ENCODE measurements at places on chromosomes 11 and 22.

DNA sequence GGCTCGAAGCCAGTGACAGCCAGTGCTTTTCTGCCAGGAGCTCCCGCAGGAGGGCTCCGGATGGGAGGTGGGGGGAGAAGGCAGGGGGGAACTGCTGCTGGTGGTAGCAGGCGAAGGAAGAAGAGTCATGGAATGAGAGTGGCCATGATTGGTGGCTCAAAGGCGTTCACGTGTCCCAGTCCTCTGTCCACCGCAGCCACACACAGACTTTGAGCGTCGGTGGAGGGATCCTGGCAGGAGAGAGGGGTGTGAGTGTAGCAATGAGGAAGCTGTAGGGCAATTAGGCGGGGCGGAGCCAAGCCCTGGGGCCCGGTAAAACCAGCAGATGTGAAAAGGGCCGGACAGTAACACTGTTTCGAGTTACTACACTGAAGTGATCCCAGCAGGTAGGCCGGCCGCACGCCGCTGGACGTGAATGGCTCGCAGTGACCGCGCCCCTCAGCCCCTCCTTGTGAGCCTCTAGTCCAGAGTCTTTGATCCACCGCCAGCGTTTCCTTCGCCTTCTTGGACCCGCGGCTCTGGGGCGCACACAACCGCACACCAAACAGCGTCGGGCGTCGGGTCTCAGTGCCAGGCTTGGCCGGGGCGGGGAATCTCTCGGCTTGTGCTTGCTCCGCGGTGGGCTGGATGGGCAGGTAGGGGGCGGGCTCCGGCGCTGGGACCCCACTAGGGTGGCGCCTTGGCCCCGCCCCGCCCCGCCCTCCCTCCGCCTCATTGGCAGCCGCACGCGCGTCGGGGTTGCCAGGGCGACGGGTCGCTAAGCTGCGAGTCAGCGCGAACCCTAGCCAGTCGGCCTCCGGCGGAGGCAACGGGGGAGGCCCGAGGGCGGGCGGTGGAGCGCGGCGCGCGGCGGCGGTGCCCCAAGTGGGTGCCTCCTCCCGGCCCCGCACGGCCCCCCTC lies at the start of gene LRRC10B:
Gene LRRC10B, plus strand, starts transcription at position 788 of the 900 bp plus-strand sequence. CDS start 250 bp downstream, outside the sequence.
- DNase-seq, result peak; percentile 64

DNA sequence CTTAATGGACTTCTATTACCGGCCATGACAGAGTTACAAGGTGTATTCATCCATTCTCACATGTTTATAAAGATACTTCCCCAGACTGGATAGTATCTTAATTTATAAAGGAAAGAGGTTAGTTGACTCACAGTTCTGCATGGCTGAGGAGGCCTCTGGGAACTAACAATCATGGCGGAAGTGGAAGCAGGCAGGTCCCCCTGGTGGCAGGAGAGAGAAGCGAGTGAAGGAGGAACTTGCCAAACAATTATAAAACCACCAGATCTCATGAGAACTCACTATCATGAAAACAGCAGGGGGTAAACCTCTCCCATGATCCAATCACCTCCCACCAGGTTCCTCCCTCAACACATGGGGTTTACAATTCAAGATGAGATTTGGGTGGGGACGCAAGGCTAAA lies 170.0 kb upstream of the PDGFD start:
- DNase-seq, result peak; percentile 6

GRCh38 chr11:123034597-123034996 lies 27.3 kb downstream of the HSPA8 start:
- no peak for DNase-seq

GRCh38 chr11:82750643-82751139 lies 17.0 kb upstream of the FAM181B start:
- DNase-seq, result peak; percentile 12

GRCh38 chr11:120027546-120028180 lies 110.2 kb downstream of the TRIM29 start:
- no peak for DNase-seq

- DNase-seq, result no peak
These were observed 73.3 kb downstream of the MYO7A start for GRCh38 chr11:77201370-77201769.

DNA sequence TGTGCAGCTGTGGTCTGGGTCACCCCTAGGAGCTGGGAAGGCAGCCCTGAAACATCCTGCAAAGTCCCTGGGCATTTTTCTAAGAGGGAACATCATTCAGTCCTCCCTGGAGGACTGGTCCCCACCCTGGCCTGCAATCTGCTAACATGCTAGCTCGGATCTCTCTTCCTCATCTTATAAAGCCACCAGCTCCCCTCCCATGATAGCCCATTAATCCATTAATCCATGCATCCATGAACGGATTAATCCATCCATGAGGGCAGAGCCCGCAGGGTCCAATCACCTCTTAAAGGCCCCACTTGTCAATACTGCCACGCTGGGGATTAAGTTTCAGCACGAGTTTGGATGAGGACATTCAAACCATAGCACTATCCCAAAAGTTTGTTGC lies 12.1 kb downstream of the PRG3 start:
- no peak for DNase-seq

GRCh38 chr22:23119494-23120414 lies 22.0 kb downstream of the RSPH14 start:
- peak; percentile 61 for DNase-seq

DNA sequence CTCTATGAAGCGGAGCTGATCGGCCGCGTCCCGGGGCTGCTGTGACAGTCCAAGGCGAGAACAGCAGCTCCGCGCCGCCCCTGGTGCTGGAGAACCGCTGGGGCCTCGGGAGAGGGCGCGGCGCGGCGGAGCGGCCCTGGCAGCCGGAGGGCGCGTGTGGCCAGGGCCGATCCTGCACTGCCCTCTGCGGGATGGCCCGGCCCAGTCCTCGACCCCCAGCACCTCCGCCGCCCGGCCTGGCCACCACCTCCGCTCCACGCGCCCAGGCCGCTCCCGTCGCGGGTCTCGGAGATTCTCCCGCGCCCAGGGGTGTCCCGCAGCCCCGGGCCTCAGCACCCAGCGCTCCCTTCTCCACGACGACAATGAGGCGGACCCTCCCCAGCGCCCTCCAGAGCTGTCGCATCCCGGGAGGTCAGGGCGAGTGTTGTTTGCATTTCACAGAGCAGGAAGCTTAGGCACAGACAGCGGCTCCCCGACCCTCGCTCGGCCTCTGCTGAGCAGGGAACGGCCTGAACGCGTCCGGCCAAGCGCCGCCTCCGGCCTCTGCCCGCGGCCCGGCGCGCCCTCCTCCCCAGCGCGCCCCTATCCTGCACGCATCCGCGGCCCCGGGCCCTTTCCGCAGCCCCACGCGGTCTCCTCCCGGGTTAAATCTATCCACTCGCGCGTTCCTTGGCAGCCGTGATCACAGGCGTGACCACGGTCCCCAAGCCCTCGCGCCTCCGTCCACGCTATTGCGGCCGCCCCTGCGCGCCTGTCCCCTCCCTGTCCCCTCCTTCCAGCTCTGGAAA lies 109.7 kb downstream of the WNT7B start:
- DNase-seq, result no peak

DNA sequence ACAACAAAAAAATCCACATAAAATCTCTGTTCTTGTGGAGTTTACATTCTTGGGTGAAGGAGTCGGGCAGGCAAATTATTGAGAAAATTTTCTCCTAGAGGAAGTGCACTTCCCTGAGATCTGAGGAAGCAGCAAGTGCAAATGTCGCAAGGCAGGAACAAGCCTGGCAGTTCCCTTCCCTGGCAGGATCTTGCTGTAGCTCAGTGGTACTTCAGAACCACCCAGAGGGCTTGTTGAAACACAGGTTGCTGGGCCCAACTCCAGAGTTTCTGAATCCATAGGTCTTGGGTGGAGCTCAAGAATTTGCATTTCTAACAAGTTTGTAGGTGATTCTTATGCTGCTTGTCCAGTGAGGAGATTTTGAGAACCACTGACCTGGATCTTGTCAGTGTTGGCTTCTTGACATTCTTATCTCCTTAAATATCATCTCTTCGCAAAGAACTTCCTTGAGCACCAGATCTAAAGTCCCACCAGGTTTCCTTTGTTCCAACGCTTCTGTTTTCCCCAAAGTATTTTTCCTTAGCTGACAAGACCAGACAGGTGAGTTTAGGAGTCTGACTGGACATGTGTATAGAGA lies 9.6 kb downstream of the QSER1 start:
- no peak for DNase-seq

DNA sequence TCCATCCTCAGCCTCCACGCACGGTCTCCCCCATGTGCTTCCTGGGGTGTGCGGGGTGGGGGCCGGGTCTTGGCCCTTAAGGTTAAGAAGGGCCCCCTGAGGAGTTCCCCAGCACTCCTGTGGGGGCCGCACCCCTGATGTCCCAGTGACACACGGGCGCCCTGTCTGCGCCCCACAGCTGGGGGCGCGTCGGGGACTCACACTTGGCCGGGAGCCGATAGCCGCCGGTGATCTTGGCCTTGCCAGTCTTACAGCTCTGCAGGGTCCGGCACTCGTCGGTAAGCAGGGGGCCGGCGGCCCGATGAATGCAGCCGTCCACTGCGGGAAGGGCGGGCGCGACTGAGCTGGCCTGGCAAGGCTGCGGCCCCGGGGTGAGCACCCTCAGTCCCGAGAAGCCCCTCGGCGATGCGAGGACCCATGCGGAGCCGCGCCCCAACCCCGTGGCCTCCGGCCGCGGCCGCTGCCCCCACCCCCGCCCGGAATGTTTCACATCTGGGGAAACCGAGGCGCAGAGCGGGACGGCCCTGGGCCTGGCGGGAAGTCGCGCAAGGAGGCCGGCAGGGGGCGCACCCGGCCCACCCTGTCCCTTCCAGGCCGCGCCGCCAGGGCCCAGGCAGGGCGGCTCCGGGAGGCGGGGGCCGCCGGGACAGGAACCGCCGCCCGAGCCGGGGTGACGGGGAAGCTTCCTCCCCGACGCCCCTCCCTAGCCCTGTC lies 13.9 kb downstream of the OTUB1 start:
- DNase-seq, result peak; percentile 79

DNA sequence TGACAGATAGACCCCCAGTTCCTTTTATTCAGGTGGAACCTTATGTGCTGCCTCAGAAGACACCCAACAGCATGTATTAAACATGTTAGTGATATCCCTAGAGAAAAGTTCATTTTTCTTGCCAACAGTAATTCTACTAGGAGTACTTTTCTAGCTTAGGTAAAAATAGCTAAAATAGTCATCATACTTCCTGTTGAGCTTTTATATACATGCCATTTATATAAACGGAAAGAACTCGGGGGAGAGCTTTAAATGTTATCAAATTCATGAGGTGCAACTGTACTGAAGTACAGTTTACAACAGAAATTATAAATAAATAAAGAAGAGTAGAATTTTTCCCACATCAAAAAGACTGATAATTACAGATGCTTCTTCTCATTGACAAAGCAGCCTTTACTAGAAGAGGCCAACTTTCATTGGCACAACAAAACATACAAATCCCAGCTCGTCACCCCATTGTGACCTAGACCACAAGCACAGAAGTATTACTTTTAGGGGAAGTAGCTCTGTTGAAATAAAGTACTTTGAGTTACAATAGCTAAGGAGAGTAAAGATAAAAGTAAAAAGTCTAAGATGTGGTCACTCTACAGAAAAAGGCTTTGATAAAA lies 59.1 kb upstream of the POU2AF2 start:
- DNase-seq, result no peak

DNA sequence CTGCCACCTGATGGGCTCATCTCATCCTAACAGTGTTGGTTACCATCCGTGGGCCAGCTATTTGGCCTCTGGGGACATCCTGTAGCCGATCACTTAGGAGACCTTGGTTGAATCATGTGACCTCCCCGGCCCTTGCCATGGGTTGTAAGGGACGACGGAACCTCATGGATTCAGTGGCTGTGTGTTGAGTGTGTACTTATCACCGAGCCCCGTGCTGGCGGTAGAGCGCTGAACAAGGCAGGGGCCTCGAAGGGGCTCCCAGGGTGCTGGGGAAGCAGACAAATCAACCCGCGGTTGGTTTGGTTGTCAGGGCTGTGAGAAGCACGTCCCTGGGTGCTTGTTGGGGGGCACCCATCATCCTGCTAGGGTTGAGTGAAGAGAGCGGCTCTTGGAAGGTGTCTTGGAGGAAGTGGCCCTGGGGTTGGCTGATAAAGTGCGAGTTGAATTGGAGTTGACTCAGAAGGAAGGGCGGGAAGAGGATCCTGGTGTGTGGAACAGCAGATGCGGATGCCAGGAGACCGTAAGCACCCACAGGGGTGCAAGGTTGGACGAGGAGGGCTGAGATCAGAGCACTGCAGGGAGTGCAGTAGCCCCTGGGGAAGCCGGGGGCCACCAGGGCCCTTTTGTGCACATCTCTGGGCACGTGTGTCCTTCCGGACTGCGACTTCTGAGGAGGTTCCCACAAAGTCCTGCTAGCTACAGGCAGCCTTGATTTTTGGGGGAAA lies 53.6 kb downstream of the MPPED1 start:
- DNase-seq, result no peak

DNA sequence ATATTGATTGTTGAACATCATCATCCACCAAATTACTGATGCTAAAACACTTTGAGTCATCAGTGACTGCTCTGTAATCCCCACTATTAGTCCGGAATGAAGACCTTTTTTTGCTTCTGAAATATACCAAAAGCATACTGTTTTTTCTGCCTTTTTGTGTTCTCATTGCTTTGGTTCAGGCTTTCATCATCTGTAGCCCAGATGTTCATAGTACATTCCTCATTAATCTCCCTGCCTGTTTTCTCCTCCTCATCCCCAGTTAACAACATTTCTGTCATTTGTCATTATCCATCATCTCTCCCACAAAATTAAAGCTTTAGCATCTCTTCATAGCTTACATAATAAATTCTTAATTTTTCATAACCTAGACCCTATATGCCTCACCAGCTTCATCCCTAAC lies 9.2 kb downstream of the CEP57 start:
- DNase-seq, result no peak

- DNase-seq, result no peak
These were observed 23.5 kb downstream of the SUN2 start for GRCh38 chr22:38732251-38732815.

DNA sequence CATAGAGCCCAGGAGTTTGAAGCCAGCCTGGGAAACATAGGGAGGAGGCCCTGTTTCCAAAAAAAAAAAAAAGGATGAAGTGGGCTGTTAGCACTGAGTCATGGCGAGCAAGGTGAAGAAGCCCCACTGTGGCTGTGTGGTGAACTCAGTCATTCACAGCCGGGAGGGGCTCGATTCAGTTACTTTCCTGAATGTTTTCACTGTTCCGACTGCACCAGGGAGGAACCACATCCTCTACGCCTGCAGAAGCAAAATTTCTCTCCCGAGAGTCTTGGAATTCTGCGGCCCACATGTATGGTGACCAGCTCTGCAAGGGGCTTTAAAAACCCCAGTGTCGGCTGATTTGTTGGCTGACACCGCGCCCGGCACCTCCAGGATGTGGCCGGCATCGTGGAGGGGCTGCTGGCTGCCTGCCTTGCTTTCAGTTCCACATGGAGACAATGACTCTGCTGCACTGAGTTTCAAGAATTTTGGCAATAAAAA lies 27.8 kb upstream of the GRAMD4 start:
- peak; percentile 76 for DNase-seq

- DNase-seq, result no peak
These were observed 37.7 kb downstream of the LDLRAD3 start for GRCh38 chr11:35981581-35981980.

DNA sequence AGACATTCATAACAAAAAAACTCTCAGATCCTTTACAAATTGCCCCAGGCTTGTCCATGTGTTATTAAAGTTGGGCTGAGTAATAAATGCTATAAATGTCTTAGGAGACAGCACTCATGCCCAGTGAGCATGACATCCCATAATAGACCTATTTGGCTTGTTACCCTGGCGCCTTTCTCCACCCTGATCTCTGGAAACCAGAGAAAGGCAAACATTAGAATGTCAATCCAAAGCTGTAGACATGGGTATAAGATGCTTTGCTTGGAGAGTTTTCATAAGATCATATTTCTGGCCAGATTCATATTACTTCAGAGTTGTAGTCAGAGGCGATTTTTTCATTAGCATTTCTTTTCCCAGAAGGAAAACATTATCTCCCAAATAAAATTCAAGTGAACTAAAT lies 161.3 kb upstream of the UBASH3B start:
- no peak for DNase-seq

- DNase-seq, result no peak
These were observed 29.7 kb downstream of the SLN start for GRCh38 chr11:107682171-107682570.
